NCI-H1436 treated with DMSO at 0.1 percent for 48 hours (cell line): ENCODE measurements at places on chromosomes 16 and 17.
A peak's percentile ranks its signal among the peaks of the same experiment; 100 is the strongest.

- DNase-seq = no peak
Observed at GRCh38 chr17:53722407-53722806, 100.3 kb upstream of the KIF2B start.

DNA sequence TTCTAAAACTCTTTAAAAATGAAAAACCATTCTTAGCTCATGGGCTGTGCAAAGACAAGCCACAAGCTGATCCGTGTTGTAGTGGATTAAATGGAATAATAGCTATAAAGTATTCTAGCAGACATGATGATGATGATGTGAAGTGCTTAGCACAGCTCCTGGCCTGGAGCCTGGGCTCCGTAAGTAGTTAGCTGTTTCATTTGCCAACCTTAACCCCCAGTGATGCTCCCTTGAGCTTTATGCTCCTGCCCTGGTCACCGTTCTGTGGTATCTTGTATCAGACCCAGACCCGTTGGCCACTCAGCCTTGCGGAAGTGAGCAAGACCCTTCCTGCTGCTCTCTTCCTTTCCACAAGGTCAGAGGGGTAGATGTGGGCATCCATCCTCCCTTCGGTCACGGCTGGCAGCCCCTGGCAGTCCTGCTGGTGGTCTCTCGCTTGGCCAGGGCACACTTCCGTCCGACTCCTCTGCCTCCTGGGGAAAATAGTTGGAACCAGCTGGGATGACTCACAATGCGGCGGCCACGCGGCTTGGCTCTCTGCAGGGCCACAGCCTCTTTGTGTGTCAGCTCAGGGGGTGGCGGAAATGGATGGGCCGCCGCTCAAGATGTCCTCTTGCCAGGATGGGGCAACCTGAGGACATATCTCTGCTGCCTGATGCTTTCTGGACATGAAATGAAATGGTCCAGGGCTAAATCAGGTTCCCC, 79.1 kb downstream of the GPR139 start:
- DNase-seq = no peak

GRCh38 chr16:6317934-6318333, 1014.7 kb upstream of the RBFOX1 start:
- DNase-seq = no peak

GRCh38 chr17:37720989-37721388, 23.9 kb downstream of the HNF1B start:
- no peak for DNase-seq

DNA sequence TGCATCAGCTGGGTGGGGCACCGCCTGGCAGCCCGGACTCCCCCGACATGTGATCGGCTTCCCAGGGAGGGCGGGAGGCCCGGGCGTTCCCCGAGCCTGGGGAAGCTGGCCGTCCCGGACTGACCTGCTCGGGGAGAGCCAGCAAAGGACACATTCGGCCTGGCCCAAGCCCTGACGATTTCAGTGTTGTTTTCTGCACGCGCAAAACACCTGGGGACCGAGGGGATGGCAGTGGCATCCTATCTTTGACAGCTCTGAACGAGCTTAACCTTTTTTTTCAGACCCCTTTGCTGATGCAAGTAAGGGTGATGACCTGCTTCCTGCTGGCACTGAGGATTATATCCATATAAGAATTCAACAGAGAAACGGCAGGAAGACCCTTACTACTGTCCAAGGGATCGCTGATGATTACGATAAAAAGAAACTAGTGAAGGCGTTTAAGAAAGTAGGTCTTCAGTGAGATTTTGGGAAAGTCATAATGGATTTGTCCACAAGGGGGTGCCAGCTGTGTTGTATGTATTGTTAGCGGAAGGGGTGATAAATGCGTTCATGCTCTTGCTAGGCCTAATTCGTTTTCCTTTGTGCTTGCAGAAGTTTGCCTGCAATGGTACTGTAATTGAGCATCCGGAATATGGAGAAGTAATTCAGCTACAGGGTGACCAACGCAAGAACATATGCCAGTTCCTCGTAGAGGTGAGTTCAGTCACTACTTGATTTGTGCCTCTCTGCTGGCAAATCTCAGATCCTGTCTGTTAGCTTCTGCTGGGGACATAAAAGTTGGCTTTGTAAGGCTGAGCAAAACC, 1.0 kb downstream of the EIF1 start:
- no peak for DNase-seq

DNA sequence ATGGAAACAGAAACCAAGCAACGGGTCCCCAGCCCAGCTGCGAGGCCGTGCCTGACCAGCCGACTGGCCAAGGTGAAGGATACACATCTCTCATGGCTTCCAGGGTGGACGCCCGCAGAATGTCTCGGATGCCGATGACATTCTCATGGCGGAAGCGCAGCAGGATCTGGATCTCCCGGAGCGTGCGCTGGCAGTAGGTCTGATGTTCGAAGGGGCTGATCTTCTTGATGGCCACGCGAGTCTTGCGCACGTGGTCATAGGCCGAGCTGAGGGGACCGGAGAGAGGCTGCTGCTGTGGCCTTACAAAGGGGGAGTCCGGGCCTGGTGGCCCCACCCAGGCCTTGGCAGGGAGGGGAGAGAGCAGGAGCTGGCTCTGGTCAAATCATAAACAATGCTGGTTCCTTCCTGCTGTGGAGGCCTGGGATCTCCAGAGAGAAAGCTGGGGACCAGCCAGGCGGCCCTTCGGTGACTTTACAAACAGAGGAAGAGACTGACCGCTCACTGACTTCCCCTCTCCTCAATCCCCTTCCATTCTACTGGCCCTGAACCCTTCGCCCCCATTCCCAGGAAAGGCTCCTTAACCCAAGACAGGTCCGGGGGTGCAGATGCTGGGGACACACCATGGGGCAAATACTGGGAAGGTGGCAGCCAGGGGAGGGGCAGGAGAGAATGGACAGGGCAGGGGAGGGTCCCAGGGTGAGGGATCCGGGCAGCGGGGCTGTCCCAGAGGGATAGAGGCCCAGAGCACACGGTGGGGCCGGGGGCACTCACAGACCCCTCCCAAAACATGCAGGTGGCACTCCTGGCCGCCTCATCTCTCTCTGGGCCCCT, 1.1 kb downstream of the MAPK3 start:
- no peak for DNase-seq

DNA sequence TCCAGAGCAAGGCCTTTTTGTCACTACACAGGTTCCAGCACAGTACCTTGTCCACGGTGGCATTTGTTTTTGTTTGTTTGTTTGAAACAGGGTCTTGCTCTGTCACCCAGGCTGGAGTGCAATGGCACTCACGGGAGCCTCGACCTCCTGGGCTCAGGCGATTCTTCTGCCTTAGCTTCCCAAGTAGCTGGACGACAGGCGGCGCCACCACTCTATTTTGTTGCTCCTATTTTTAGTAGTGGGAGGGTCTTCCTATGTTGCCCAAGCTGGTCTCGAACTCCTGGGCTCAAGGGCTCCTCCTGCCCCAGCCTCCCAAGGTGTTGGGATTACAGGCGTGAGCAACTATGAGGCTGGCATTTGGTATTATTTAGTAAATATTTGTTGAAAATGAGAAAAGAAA, 10.3 kb downstream of the MRC2 start:
- no peak for DNase-seq

GRCh38 chr17:32626379-32626791, 139.6 kb downstream of the CDK5R1 start:
- peak; percentile 91 for DNase-seq

- no peak for DNase-seq
Observed at GRCh38 chr16:16857603-16858283, 478.8 kb downstream of the NPIPA7 start.

DNA sequence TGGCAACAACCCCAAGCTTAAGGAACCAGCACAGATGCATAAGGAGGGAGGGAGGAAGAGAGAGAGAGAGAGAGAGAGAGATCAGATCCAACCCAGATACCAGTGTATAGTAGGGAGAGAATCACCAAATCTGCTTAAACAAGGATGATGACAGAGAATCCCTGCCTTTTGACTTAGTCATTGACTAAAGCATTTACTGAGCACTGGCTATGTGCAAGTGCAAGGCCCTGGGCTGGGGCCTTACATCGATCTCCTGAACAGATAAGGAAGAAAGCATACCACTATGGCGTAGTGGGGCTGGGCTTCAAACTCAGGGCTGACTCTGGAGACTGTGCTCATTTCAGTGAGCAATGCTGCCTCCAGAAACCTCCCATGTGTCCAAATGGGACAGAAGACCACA, 15.8 kb downstream of the TSNAXIP1 start:
- no peak for DNase-seq

DNA sequence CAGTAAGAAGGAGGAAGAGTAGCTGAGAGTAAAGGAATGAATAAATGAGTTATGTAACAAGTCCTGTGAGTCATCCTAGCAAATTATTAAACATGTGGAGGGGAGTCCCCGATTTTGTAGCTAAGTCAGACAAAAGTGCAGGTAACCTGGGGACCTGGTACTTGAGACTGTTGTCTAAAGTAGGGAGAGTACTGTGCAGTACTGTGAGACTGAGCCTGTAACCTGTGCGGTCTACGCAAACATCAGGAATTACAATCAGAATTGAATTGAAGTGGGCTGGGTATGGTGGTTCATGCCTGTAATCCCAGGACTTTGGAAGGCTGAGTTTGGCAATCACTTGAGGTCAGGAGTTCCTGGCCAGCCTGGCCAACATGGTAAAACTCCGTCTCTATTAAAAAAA, 35.7 kb downstream of the IKZF3 start:
- no peak for DNase-seq

DNA sequence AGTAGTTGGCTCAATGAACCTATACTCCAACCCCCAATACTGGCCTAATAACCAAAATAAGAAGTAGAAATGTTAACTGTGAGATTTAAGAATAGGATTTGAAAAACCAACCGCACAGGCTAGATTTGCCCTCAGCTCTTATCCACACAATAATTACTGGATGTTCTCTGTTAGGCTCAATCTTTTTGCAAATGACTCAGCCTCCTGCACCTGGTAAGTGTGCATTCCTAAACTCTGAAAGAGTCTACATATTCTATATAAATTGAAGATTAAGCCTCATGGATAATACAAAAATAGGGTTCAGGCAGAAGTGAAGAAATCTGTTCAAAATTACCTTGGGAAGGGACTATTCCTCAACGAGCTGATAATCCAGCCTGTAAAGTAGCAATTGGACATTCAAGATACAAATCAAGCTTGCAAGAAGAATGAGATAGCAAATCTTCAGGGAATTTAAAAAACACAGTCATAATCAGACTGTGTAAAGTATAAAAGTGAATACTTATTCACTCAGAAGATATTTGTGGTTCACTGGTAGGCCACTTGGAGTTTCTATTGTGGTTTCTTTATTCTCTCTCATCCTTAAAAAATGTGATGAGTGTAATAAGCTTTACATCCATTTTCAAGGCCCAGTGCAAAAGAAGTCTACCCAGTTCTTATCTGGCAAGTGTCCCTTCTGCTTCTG, 931.9 kb upstream of the SOX9 start:
- no peak for DNase-seq

DNA sequence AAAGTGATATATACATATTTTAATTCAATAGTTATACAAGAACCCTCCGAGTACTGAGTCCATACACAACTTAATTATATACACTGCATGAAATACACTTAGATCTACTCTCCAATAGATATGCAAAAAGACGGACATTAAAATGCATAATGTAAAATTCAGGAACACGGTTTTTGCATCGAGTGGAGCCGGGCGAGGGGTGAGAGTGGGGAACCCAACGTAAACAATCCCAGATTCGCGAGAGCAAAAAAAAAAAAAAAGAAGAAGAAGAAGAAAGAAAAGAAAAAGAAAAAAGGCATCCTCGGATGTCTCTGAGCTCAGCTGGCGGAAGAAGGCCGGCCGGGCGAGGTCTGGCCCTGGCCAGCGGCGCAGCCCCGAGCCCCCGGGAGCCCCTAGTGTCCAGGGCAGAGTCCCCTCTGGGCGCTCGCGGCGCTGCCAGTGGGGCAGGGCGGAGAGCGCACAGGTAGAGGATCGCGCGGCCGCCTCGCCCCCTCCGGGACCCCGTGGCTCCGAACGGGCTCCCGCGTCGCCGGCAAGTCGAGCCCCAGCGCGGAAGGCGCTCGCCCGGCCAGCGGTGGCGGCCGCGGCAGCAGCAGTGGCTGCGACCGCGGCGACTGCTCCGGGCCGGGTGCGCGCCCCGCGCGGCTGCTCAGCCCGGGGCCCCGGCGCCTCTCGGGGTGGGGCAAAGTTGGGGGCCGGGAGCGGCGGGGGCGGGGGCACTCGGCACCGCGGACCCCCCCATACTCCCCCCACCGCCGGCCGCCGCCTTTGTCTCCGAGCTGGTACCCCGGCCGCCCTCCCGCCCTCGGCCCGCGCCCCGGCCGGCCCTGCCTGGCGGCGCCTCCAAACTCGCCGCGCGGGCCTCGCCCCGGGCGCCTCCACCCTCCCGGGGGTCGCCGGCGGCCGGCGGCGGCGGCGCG, 9.6 kb upstream of the ZFHX3 start:
- DNase-seq = no peak

- no peak for DNase-seq
Observed at GRCh38 chr16:10971560-10971961, 27.2 kb downstream of the CLEC16A start.
